Activated CD4-positive, alpha-beta memory T cell treated with anti-CD3 and anti-CD28 coated beads, Interleukin-2, amount 10 ng/mL, durations not matched to agents 7 days and 5 days (primary cell): ENCODE measurements at places on chromosomes 11 and 22.

- no peak for DNase-seq
These were observed 28.8 kb downstream of the VSTM5 start for GRCh38 chr11:93821617-93822016.

GRCh38 chr11:92941676-92942571 lies 27.5 kb upstream of the MTNR1B start:
- DNase-seq: peak; percentile 19

DNA sequence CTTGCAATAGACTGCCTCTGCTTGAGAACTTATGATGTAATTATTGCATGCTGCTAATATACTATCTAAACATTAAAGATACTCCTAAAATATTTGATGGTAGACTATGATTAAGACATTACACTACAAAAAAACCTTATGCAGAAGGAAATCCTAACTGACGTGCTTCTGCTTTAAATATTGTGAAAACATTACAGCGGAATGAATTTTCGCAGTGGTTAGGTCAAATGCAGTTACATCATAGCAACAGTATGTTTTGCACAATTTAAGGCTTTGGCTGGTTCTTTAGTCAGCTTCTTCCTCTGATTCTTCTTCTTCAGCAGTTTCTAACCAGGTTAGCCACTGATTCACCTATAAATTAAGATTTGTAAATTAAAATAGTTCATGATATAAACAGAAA lies 11.2 kb downstream of the EIF4G2 start:
- no peak for DNase-seq

- DNase-seq: no peak
These were observed 35.5 kb downstream of the RNF141 start for GRCh38 chr11:10505278-10506007.

DNA sequence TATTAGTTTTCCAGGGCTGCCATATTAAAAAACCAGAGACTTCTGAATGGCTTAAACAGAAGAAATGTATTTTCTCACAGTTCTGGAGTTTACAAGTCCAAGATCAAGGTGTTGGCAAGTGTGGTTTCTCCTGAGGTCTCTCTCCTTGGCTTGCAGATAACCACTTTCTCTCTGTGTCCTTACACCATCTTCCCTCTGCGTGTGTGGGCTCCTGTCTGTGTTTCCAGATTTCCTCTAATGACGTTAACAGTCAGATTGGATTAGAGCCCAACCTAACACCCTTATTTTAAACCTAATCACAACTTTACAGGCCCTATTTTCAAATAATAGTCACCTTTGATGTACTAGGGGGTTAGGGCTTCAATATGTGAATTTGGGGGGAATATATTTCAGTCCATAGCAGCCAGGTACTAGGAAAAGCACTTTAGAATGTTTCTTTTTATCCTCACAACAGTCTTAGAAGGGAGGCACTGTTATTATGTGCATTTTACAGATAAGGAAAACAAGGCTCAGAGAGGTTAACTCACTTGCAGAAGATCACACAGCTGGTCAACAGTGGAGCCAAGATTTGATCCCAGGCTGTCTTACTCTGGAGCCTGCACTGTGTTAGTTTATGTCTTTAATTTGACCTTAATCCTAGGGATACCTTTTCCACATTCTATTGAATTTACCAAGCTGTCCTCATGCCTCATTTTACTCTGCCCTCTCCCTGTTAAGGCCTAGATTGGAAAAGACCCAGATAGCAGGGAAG lies 116.4 kb upstream of the CRYBB3 start:
- no peak for DNase-seq

DNA sequence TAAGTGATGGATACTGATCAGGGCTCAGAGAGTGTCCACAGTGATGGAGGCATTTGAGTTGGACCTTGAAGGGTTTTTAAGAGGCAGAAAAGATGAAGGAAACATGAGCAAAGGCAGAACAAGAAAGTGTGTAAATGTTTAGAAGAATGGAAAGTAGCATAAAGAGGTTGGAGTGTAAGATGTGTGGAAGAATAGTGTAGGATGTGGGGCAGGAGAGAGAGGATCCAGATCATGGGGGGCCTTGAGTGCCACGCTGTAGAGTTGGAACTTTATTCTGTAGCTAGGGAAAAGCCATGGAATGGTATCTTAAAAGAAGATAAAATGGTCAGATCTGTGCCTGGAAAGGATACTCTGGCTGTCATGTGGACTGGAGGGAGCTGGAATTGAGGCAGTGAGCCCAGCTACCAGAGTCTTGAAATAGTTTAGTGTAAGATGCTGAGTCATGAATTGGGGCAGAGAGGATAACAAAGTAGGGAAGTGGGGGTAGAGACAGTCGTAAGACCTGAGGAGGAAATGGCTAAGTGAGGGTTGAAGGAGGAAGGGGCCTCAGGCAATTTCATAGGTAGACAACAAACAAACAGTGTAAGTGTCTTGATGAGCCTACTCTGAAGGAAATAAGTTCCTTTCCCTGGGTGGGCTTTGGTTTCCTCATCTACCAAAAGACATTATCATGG lies 6.7 kb downstream of the KCNE3 start:
- no peak for DNase-seq

- DNase-seq: no peak
These were observed 8.4 kb upstream of the C11orf91 start for GRCh38 chr11:33708985-33709384.

GRCh38 chr22:19567157-19568009 lies 43.2 kb upstream of the CLDN5 start:
- no peak for DNase-seq

DNA sequence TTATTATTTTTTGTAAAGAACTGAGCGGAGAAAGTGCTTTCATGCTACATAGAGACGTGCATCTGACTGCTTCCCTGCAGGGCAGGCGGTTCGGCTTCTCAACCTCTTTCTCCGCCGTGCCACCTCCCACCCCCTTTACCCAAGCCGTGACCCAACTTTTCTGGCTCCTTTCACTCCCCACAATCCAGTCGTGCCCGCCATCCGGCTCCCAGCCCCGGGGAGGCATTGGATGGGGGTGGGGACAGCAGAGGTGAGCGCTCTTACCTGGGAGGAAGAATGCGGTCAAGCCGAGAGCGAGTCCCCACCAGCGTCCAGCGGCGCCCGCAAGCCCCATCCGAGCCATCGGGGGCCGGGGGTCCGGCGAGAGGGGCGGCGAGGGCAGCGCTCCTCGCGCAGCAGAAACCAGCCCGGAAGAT lies 781 bp downstream of the NECTIN1 start:
- no peak for DNase-seq

GRCh38 chr11:120283124-120283523 lies 42.0 kb upstream of the TLCD5 start:
- no peak for DNase-seq

DNA sequence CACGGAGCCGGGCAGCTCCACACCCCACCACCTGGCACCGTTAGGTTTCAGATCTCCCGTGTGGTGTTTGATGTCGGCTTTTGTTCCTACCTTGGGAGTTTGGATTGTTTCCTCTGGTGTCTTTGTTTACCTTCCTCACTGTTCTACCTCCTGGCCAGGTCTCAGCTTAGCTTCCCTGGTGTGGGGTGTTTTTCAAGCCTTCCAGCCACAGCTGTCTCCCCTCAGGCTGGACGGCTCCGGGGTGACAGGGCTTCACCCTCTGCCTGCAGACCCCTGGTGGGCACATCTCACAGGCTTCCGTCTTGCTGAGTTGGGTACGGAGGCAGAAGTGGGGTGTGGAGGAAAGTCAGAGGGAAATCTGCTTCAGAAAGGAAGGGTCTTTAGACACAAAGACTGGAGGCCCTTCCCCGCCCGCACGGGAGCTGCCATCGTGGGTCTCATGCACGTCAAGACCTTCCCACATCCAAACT lies 59.6 kb upstream of the EMID1 start:
- DNase-seq: no peak

DNA sequence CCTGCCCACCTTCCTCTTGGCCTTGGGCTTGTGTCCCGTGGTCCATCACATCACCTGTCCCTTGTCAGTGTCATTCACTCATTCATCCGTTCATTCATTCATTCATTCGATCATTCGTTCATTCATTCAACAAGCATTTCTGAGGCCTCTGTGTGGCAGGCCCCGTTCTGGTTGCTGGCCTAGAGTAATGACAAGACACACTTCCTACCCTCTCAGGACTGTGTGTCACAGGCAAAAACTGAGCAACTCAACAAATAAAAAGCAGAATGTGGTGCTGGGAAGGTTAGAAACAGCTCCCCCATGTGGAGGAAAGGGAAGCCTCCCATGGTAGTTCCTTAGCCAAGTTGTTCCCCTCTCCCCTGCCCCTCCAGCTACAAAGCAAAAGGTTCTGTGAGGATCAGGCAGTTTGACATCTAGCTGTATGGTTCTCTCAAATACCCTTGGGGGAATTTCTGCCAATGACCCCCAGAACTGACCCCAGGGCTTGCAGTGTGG lies 1.6 kb upstream of the OMP start:
- no peak for DNase-seq

DNA sequence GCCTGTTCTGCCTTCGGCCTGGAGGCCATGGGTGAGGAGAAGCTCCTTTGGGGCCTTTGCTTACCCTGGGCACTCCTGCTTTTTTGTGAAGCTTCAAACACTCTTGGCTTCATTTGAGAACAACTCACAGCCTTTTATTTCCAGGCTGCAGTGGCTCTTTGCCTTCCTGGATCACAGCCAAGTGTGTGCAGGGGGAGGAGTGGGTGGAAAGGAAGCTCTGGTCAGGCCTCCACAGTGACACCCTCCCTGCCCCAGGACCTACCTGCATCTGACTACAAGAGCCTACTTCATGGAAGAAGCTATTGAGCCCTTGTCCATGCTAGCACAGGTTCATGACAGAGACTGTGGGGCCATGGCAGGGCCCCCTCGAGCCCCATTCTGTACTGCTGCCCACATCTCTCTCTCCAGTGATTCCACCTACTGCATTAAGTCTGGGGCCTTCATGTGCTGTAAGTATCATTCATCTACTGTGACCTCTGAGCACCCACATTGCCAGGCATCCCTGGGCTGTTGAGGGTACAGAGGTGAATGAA lies 52.3 kb downstream of the GAB4 start:
- no peak for DNase-seq

- DNase-seq: no peak
These were observed 2.5 kb downstream of the FJX1 start for GRCh38 chr11:35620795-35621194.

- no peak for DNase-seq
These were observed 41.9 kb downstream of the SVIP start for GRCh38 chr11:22787551-22788162.

- DNase-seq: no peak
These were observed 38.5 kb downstream of the SHANK2 start for GRCh38 chr11:71213696-71214552.

DNA sequence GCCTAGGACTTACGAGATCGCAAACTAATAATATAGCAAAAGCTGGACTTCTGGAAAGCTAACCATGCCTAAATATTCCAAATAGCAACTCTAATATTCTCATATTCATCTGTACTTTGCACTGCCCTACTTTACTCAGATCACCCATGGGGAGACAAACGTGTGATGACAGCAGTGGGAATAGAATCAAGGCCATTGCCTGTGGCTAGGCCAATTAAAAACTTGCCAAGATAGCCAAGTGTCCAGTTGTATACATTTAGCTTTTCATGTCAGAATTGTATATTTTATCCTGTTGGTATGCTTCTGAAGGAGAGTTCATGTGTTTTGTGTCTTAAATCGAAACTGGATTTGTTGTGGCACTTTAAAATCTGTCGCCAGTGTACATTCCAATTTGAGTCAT lies 1.2 kb upstream of the CEP126 start:
- DNase-seq: no peak

DNA sequence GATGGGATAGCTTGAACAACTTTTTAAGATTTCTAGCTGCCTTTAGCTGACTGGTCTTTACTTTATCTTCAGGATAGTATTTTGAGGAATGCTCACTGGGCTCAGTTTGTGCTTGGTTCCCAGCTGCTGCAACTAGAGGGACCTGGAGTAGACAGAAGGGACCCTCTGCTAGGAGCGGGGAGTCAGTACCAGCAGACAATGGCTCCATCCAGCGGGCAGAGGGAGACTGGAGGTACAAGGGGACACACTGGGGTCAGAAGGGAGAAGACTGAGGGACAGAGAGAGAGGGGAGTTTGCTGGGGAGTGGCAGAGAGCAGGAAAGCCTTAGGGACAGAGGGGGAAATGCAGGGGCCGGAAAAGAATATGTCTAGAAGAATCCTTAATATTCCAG lies 22.0 kb upstream of the ACER3 start:
- DNase-seq: no peak

DNA sequence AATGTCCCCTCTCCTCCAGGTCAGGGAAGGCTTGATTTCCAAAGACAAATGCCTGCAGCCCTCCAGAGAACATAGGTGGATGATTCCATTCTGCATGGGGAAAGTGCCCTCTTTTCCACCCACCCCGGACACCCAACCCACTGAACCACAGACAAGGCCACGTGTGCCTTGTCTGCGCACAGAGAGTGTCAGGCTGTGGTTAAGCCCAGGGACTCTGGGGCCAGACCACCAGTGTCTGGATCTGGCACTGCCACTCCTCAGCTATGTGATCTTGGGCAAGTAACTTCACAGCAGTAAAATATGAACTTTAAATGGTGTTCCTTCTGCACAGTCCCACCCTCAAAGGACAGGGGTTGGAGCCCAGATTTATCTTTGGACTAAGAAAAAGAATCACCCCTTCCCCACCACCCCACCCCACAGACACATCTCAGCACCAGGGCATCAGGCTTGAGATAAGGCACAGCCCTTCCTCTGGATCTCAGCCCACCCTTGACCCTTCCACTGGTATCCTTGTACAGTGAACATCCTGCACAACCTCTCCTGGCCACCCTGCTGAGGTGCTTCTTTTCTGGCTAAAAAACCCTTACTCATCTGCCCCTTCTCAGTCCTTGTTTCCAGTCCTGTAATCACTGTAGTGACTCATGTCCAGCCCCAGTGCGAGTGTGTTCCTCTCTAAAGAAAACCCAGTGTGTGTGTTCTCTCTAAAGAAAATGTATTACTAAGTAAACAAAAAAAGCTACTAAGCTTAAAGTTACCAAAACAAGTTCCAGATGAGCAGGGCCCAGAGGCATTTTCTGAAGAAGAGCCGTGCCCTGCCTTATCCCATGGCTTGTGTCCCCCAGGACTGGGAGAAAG lies 1.9 kb upstream of the PTGDR2 start:
- no peak for DNase-seq

DNA sequence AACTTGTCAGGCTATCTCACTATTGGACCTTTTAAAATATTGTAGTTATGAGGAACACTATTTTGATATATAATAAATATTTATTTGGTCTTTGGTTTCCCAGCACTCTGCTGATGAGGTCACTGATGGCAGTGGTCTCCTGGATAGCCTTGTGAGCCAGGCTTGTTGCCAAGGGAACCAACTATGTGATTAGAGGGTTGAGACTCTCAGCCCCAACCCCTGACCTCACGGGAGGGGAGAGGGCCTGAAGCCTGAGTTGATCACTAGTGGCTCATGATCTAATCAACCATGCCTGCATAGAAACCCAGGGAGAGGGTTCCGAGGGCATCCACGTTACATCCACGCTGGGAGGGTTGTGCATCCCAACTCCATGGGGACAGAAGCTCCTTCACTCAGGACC lies 10.8 kb downstream of the PANX1 start:
- no peak for DNase-seq

GRCh38 chr22:41498303-41498835 lies 29.5 kb downstream of the ACO2 start:
- no peak for DNase-seq

DNA sequence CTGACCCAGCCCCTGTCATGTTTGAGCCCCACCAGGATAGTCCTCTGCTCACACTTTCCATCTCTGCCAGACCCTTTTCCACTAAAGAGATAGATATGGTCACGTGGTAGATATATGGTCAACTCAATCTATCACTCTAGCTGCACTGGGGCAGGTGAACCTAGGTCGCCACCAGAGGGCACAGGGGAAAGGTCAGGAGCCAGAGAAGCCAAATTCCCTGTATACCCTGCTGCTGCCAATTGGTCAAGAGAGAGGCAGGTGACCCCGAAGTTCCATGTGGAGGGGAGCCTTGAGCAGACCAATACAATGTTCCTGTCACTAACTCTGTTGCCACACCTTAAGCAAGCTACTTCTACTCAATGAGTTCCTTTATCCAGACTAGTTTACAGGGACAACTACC lies 101.1 kb upstream of the GALNT18 start:
- DNase-seq: no peak
